Stomach (tissue), 19 donors: ENCODE measurements at places on chromosomes 7 and 10.

GRCh38 chr7:127820732-127821085 lies 168.7 kb downstream of the SND1 start:
- no peak for DNase-seq

DNA sequence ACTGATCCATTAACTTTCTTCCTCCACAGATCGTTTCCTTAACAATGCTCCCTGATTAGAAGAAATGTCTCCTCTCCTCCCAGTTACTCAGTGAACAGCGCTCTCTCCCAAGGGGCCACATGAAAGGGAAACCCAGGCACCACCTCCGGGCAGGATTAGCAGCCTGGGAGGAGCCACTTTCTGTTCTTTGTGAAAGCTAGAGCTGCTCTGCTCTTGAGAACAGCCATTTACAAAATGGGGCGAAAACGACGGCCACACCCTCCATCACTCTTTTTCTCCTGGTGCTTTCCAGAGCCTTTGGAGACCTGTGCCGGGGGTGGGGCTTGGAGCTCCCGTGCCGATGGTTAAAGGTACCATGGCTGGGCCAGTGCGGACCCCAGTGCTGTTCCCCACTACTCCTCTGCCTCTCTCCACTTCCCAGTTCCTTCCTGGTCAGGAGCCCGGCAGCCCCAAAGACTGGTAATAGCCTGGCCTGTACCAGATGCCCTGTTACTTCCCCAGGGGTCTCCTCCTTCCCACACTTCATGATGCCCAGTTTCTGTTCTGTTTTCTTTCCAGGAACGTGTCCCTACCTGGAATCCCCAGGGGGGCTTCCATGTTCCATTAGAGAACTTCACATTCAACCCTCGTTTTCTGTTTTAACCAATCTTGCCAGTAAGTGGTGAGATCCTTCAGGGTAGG lies 402.9 kb upstream of the GALNT17 start:
- no peak for DNase-seq

- peak; percentile 91 for DNase-seq
Measured at GRCh38 chr7:36128448-36129047, 24.5 kb upstream of the EEPD1 start.

- DNase-seq = no peak
Measured at GRCh38 chr10:131948501-131948900, 33.2 kb downstream of the BNIP3 start.

DNA sequence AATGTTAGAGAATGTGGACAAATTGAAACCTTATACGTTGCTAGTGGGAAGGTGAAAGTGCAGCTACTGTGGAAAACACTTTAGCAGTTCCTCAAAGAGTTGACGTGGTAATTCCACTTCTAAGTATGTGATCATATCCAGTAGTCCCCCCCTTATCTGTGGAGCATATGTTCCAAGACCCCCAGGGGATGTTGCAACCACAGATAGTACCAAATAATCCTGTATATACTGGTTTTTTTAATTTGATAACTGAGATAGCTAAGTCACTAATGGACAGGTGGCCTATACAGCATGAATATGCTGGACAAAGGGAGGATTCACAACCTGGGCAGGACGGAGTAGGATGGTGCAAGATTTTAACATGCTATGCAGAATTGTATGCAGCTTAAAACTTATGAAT lies 36.8 kb downstream of the PCGF5 start:
- DNase-seq = no peak

GRCh38 chr7:72754312-72754711 lies 73.7 kb downstream of the TYW1B start:
- no peak for DNase-seq

DNA sequence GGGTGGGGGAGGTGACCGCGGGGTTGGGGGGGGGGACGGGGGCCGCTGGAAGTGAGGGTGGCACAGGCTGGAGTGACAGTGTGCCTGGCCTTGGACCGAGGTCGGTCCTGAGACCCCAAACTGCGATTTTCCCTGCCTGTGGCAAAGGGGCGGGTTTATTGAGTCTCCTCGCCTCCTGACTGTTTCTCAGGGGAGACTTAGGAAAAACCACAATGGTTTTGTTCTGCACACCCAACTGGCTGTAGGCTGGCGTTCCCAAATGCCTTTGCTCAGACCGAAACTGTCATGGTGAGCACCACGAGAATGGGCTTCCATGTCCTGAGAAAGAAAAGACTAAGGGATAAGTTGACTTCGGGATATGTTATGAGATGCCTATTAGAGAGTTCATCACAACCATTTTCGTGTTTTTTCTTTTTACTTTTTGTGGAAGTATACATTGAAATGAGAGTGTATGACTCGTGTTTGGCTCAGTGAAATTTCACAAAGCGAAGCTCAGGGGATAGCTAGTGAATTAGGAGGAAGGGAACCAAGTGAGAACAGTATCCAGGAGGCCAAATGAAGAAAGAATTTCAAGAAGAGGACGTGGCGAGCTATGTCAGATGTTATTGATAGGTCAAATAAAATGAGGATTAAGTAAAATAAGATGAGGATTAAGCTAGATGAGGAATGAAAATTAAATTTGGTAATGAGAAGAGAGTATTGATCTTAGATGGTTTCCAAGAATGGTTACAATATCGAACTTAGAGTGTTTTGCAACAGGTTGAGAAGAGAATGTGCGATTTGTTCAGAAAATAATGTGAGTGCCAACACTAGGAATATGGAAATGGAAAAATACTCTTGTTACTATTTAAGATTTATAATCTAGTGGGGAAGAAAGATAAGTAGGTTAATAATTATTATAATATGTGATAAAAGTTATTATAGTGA lies 918 bp downstream of the NET1 start:
- DNase-seq = peak; percentile 54

GRCh38 chr7:112540839-112541577 lies 60.2 kb downstream of the LSMEM1 start:
- no peak for DNase-seq

DNA sequence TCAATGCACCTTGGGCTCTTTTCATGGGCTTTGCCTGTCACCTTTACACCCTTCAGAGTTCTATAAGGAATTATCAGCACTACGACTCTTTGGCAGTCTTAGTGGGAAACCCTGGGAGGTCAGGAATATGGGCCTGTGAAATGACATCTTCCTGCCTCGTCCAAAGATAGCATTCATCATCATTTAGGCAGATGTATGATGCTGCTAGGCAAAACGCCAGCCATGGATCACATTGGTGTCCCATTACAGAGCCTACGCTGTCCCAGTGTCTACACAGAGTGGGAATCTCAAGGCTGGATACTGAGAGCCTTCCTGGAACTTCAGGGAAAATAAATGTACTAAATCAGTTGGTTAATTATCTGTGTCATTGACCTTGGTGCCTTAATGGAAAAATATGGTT lies 259.4 kb upstream of the CELF2 start:
- DNase-seq = no peak

GRCh38 chr10:32131388-32131787 lies 75.2 kb upstream of the KIF5B start:
- peak; percentile 38 for DNase-seq

- peak; percentile 87 for DNase-seq
Measured at GRCh38 chr7:155885167-155886155, 73.2 kb upstream of the SHH start.

- no peak for DNase-seq
Measured at GRCh38 chr10:26735435-26735834, 37.9 kb downstream of the PDSS1 start.

GRCh38 chr10:46106410-46107255 lies 60.6 kb upstream of the MSMB start:
- peak; percentile 85 for DNase-seq

DNA sequence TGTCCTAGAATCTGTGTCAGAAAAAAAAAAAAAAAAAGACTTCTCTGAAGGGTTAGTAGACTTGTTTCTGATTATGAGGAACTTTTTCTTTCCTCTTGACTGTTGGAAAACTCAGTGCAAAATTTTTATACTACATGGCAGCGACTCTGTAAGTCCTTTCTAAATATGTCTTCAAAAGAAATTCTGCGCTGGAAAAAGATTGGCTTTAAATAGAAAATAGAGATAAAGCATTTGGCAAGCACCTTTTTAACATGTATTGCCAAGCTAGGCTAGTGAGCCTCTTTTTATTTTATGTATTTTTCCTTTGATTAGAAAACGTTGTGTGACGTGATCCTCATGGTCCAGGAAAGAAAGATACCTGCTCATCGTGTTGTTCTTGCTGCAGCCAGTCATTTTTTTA lies 17.9 kb downstream of the KLHL7 start:
- DNase-seq = no peak

DNA sequence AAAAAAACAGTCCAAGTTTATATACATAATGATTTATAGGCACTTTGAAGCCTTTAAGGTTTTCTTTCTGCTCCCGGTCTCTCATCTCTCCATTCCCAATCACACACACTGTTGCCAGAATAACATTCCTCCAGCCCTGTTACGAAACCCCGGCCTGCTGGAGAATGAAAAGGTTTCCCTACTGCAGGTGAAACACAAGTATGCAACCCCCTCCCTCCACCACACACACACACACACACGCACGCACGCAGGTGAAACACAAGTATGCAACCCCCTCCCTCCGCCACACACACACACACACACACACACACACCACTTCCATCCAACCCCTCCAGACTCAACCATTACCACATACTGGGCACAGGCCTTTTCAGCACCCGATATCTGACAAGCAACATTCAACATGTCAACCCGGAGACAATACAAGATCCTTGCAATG lies 87.5 kb downstream of the PARD3 start:
- peak; percentile 45 for DNase-seq

- DNase-seq = no peak
Measured at GRCh38 chr10:4059471-4060138, 274.6 kb upstream of the KLF6 start.

- no peak for DNase-seq
Measured at GRCh38 chr7:141071260-141071854, 2.5 kb upstream of the TMEM178B start.

GRCh38 chr10:93851169-93851568 lies 42.6 kb upstream of the SLC35G1 start:
- DNase-seq = no peak

- no peak for DNase-seq
Measured at GRCh38 chr7:70586822-70587221, 545.1 kb upstream of the GALNT17 start.

- DNase-seq = no peak
Measured at GRCh38 chr10:49690698-49691356, 11.4 kb downstream of the C10orf53 start.

GRCh38 chr10:107264742-107265141 lies 100.2 kb upstream of the SORCS1 start:
- DNase-seq = no peak

- DNase-seq = no peak
Measured at GRCh38 chr10:93149761-93150160, 76.1 kb downstream of the CYP26A1 start.

DNA sequence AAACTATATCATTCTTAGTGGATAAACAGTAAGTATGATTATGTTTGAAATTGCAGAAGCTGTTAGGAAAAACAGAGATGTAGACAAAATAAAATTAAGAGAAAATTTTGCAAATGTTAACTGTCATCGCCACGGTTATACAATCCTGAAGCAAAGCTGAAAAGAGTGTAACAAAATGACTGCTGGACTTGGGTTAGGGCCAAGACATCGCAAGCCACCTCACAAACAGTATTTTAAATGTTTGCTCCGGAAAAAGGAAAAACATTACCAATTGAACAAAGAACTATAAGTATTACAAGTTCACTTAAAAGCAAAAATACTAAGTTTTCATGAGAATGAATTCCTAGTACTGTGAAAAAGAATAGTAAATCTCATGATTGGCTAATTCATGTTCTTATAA lies 60.0 kb downstream of the FAM13C start:
- no peak for DNase-seq

GRCh38 chr10:18577823-18578685 lies 73.3 kb downstream of the NSUN6 start:
- DNase-seq = no peak
